T follicular helper cell (primary cell): ENCODE measurements at places on chromosomes 12 and 14.

DNA sequence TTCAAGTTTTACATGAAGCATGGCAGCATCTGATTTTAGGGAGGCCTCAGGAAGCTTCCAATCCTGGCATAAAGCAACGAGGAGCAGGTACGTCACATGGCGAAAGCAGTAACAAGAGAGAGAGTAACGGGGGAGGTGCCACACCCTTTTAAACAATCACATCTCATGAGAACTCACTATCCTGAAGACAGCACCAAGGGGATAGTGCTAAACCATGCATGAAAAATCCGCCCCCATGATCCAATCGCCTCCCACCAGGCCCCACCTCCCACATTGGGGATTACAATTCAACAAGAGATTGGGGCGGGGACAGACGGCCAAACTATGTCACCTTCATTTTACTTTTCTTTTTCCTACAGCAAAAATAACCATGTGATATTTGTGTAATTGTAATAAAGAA lies 7.2 kb upstream of the MAP3K9 start:
- DNase-seq: no peak

- no peak for DNase-seq
Observed at GRCh38 chr12:102468261-102468915, 12.0 kb downstream of the IGF1 start.

- DNase-seq: no peak
Observed at GRCh38 chr14:38419579-38419978, 163.7 kb upstream of the CLEC14A start.

GRCh38 chr14:54471641-54472040 lies 17.1 kb downstream of the GMFB start:
- no peak for DNase-seq

DNA sequence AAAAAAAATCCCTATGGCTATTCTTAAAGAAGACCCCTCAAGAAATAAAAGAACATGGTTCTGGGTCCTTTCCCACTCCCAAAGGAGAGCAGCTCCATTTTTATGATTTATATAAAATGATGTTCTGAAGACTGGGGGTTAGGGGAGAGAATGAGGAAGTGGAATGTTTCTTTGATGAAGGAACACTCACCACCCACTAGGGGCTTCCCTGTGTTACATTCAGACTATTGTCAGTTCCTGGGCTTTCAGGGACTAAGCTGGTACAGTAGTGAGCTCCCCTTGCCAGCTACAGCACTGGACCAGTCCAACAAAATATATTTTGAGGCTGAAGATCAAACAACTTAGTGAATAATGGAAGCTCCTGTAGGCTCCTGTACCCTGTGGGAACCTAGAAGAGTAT lies 98.9 kb downstream of the HMGA2 start:
- no peak for DNase-seq

DNA sequence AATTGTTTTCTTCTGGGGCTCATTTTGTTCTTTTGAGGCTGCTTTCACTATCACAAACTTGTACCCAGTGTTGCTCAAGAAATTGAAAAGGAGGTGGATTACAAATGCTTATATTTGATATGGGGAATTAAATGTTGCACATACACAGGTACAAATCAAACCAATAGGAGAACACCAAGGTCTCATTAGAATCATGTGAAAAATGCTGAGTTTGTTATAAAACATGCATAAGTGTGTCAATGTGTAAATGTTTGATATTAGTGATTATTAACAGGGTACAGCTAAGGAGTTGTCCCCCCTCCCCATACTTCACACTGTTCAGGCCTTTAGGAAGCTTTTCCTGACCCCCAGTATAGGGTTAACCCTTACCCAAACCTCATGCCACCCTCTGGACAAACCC lies 971.2 kb upstream of the SEL1L start:
- no peak for DNase-seq

DNA sequence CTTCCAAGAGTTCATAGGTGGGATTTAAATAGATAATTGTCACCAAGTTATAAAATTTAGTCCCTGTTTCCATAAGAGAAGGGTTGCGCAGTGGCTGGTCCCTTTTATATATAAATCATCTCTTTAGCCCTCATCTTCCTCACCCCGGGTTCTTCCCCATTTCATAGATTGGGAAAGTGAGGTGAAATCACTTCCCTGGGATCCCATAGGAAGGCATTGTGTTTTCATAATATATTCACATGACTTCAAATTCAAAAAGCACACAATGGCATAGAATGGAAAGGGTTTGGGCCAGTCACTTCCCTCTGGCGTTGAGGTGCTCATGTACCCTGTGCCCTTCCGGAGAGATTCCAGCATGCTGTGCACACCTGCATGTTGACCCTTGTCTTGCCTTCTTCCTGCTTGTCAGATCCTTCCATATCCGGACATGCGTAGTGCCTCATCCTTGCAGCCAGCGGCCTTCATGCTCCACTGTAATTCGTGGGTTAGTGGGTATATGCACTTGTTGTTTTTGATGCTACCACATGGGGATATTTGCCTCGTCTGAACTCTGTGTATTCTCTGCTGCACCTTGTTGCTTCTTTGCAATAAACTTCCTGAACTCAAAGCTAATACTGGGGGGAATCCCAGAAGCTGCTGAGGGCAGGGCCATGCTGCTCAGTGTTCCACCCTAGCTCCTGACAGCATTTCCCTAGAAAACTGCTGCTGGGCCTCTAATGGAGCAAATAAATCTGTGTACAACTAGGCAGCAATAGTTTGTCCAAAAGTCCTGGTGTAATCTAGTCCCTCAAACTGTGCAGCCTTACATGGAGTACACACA lies 59.6 kb downstream of the ANAPC7 start:
- DNase-seq: no peak

- DNase-seq: no peak
Observed at GRCh38 chr12:108826807-108827721, 30.3 kb downstream of the SSH1 start.

GRCh38 chr12:95994476-95994875 lies 1.7 kb downstream of the HAL start:
- DNase-seq: no peak

- no peak for DNase-seq
Observed at GRCh38 chr14:54450535-54450934, 9.4 kb upstream of the CNIH1 start.

GRCh38 chr14:76261371-76261811 lies 109.7 kb downstream of the GPATCH2L start:
- no peak for DNase-seq

- DNase-seq: no peak
Observed at GRCh38 chr14:59343585-59343984, 121.6 kb downstream of the GPR135 start.

- no peak for DNase-seq
Observed at GRCh38 chr12:125014526-125014925, 21.1 kb downstream of the BRI3BP start.

GRCh38 chr12:100661300-100661951 lies 87.9 kb downstream of the GAS2L3 start:
- DNase-seq: no peak

- DNase-seq: no peak
Observed at GRCh38 chr12:32379213-32379612, 20.1 kb upstream of the FGD4 start.

DNA sequence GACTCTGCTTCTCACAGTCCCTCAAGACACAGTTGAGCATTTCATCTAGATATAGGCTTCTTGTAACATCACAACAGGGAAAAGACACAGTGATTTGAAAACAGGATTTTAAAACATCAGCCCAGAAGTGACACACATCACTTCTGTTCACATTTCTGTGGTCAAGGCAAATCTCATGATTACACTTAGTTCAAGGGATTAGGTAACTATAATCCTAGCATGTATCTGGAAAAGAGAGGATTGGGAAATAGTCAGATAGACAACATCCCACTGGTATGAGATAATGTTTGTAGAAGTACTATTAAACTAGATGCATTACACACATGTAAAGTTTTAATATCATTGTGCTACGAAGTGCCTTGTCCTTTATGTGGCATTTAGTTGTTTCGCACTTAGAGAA lies 252.6 kb upstream of the PRKD1 start:
- no peak for DNase-seq

- peak; percentile 74 for DNase-seq
Observed at GRCh38 chr14:68685419-68686204, 107.3 kb downstream of the ZFP36L1 start.

DNA sequence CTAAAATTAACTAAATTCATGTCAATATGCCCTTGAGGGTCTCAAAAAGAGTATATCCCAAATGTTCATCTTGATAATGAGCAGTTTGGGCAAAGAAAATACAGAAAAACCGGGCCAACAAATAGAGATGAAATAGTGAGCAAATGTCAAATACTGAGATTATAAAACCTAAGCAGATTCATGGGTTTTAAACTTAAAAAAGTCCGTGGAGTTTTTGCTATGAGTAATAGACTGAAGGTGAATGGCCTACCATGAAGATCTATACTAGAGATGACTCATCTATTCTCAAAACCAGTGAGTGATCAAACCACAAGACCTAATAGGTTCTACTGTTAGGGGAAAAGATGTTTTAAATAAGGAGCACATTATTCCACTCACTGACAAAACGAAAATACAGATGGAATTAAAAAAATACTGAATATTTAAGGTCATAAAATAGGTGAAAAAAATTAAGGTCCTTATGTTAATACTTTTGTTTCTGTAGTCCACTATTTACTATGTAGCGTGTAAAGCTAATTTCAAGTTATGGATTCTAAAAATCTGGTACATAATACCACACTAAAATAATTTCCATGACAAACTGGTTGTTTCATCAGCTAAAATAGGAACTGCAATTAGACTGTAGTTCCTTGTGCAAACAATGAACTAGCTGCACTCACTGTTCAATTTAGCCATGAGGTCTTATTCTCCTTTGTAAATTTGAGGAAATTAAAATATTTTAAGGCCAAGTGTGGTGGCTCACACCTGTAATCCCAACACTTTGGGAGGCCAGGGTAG lies 5.0 kb downstream of the HNRNPC start:
- no peak for DNase-seq

- DNase-seq: no peak
Observed at GRCh38 chr14:21525571-21525961, 580 bp downstream of the SALL2 start.

- DNase-seq: no peak
Observed at GRCh38 chr12:46264057-46264456, 4.8 kb downstream of the SLC38A1 start.

DNA sequence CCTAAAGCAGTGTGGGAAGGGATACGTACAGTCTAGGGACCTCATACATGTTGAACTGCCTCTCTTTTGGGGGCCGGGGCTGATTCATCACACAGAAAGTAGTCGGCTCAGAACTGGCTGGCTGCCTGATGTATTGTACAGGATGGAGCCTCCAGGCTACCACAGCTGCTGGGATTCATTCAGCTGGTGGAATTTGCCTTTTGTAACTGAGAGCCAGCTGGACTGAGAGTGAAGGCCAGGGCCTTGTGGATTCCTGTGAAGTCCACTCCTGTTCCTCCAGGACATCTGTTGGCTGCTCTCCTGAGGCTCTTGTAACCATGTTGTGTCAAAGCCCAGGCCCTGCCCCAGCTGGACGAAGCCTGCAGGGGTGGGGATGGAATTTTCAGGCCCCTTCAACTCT lies 116.3 kb upstream of the PRICKLE1 start:
- no peak for DNase-seq

DNA sequence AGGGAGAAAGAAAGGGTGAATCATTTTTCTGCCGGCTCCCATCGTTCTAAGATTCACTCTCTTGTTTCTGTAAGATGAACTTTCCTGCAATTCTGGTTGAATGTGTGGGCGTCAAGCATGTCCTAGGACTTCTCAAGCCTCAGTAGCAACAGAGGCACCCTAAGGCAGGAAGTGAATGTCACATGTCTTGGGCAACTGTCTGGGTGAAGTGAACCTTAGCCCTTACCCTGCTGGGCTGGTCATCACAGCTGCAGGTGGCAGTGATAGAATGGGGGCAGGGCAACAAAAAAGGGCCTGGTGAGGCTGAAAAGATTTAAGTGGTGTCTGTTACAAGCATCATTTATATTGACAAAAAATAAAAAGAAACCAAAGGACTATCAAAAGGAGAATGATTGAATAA lies 45.9 kb upstream of the CAND1 start:
- no peak for DNase-seq

DNA sequence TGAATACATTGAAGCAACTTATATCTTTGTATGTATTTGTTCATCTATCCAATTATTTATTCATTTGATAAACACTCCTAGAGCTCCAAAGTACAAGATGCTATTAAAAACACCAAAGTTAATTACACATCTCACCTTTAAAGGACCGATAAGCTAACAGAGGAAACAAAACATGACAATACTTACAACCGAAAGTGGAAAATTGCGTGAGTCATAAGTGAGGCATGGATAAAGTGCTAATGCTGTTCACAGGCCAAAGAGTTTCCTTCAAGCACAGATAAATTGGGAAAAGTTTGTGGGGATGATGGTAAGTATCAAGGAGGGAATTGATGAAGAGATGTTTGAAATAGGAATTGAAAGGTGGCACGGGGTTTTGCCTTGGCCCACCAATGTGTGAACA lies 172.8 kb upstream of the KITLG start:
- no peak for DNase-seq

- DNase-seq: no peak
Observed at GRCh38 chr12:132600048-132601032, 10.0 kb downstream of the LRCOL1 start.

- no peak for DNase-seq
Observed at GRCh38 chr12:104010121-104010520, 39.9 kb downstream of the GLT8D2 start.

DNA sequence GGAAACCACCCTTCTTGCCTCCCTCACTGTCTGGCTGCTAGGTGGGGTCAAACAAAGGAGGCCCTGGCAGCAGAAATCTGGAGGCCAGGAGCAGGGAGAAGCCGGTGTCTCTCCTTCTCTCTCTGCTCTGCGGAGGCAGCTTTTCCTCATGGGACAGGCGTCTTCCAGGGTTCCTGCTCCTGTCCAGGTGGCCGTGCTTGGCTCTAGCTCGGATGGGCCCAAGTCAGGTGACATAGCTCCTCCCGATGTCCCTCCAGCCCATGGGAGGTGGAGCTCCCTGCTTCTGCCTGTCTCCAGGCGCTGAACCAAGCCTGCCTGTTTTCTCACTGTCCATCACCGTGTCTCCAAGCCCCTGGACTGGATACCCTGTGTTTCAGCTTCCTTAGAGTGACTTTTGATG lies 30.5 kb upstream of the FZD10 start:
- no peak for DNase-seq

- no peak for DNase-seq
Observed at GRCh38 chr14:95664066-95664465, 22.2 kb upstream of the TCL1B start.

GRCh38 chr12:99059824-99060511 lies 414.9 kb downstream of the APAF1 start:
- DNase-seq: no peak

DNA sequence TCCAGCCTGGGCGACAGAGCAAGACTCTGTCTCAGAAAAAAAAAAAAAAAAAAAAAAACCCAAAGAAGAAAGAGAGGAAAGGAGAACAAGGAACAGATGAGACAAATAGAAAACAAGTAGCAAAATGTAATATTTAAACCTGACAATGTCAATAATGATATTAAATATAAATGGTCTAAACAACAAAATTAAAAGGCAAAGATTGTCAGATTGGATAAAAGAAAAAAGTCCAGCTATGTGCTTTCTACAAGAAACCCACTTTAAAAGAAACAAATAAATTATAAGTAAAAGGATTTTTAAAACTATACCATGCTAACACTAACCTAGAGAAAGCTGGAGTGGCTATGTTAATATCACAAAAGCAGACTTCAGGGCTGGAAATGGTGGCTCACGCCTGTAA lies 29.7 kb upstream of the APOF start:
- no peak for DNase-seq
